NCI-H1417 treated with DMSO at 0.1 percent for 48 hours (cell line): ENCODE measurements at places on chromosomes 2 and 18.

DNA sequence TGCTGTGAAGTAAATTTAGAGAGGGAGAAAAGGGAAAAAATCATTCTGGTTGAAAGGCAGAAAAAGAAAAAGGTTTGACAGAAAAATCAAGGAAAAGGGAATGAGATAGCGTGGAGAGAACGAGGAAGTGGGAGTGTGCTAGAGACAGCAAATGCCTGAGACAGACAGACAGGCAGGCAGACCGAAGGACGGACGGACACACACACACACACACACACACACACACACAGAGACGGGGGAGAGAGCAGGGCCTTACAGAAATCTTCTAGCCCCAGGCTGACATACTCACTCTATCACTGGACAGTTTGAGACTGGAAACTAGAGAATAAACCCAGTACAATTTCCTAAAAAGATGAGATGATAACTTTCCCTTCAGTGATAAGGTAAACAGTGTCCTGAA, 238.4 kb downstream of the ZNF521 start:
- no peak for DNase-seq

- DNase-seq, result no peak
Measured at GRCh38 chr2:171266102-171266501, 105.4 kb upstream of the TLK1 start.

- DNase-seq, result no peak
Measured at GRCh38 chr18:73880387-73880786, 267.2 kb downstream of the FBXO15 start.

GRCh38 chr2:105403783-105404698, 5.2 kb upstream of the FHL2 start:
- peak; percentile 9 for DNase-seq

GRCh38 chr2:40173276-40173675, 278.6 kb downstream of the SLC8A1 start:
- DNase-seq, result no peak

DNA sequence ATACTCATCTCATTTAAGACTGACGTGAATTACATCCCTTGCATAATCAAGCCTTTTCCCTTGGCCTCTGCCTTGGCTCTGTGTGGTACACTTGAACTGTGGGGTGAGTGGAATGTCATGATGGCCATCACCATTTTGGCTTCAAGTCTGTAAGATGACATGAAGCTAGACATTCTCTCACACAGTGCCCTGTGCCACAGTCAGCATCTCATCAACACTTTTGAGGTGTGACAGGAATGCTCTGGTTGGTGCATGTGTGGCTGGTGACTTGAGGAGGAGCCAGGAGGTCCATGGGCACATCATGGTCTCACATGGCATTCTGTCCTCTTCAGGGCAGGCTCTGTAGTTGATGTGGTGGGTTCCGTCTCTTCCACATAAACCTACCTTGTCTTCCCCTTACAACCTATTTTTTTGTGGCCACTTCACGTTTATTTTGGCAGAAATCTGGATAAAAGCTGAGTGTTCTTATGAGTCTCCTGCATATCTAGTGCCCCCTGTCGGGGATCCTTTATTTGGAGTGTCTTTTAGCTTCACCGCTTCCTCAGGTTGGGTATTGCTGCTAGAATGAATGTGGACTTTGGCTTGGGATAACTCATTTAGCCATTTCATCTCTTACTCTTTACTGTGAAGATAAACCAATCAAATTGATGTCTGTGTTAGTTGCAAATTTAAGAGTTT, 28.1 kb downstream of the MAP4K4 start:
- DNase-seq, result no peak

DNA sequence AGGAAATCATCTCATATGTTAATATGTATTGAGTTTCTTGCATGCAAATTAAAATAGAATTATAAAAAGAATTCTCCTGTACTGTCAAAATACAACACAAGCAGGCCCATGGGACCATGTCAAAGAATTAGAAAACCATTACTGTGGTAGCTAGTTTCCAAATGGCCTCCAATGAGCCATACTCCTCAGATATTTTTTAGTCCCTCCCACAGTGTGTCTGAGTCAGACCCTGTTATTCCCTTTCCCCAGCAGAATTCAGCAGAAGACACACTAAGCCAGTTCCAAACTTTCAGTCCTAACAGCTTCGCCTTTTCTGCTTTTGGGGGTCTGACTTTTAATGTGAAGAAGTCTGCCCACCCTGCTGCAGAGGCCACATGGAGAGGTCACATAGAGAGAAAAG, 86.7 kb downstream of the FIGN start:
- DNase-seq, result no peak

DNA sequence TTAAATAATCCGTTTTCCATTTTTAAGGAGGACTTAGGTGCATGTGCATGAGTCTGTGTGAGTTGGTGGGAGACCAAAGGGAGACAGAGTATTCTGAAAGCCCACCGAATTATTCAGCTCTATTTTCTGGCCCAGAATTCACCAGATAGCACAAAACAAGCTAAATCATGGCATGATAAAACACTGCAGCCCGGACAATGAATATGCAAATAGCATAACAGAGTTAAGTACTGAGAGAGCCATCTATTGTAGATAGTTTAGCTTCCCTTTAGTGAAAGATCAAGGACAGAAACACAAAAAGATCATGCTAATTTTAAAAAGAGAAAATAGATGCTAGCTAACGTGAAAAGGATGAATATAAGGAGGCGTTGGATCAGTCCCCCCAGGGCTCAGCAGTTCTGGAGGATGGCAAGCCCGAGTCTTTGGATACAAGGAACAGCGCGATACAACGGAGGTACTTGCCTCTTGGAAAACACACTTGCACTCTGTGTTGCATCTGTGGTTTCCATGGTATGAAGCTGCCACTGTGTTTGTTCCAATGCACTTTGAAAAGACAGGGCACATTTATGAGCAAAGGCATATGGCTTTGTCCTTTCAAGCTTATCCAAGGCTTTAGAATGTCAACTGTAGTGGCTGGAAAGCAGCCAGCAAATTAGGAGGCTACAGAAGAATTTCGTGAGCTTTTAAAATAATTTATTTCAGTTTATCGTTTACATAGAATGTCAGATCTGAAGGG, 119.9 kb downstream of the LYPD1 start:
- DNase-seq, result no peak

DNA sequence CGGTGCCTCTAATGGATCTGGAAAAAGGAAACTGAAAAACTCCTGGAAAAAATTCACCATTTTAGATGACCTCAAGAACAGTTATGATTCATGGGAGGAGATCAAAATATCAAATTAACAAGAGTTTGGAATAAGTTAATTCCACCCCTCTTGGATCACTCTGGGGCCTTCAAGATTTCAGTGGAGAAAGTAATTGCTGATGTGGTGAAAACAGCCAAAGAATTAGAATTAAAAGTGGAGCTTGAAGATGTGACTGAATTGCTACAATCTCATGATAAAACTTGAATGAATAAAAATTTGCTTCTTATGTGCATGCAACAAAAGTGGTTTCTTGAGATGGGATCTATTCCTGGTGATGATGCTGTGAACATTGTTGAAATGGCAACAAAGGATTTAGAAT, 974.4 kb upstream of the GYPC start:
- DNase-seq, result no peak

GRCh38 chr2:235716875-235717496, 223.1 kb downstream of the AGAP1 start:
- peak; percentile 82 for DNase-seq
